ENCODE measurements at places on chromosomes 4 and X. TPM values are rescaled to one million over a fixed set of nuclear protein-coding genes. Genes with fewer than 3 reads are reported as not detected.

- H3K27me3 ChIP-seq: no peaks in the 10 kb centered on the region
- H3K4me3 ChIP-seq: no peak overlapping the region
- H3K36me3 ChIP-seq: peaks cover 5% of the 10 kb centered on the region
These were observed 5.9 kb downstream of the IRAK1 start for GRCh38 chrX:154013614-154014360.

DNA sequence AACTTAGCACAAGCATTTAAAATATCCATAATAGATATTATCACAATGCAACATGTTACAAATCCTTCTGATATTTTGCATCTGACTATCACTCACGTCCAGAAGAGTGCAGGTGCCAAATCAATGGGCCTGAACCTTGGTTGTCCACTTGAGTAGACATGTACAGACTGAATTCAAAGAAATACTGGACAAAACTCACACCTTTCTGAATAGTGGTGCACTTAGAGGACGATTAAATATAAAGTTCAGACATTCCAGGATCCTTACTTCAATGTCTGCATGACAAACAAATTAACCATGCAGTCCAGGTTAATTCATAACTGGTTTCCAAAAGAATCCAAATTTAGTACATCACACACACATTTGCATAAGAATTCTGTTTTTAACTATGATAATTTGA lies 406.0 kb upstream of the EDA2R start:
- H3K4me3 ChIP-seq: no peak overlapping the region
- H3K4me1 ChIP-seq: no peaks in the 10 kb centered on the region
- no peak for DNase-seq

GRCh38 chr4:83876047-83876446 lies 340.1 kb downstream of the GPAT3 start:
- H3K27ac ChIP-seq: no peak overlapping the region
- H3K4me3 ChIP-seq: no peak overlapping the region
- H3K4me1 ChIP-seq: no peaks in the 10 kb centered on the region
- no peak for DNase-seq
- H3K27me3 ChIP-seq: no peaks in the 10 kb centered on the region

The BMPR1B gene
- total RNA-seq: not detected

The GSX2 gene
- not detected for total RNA-seq

DNA sequence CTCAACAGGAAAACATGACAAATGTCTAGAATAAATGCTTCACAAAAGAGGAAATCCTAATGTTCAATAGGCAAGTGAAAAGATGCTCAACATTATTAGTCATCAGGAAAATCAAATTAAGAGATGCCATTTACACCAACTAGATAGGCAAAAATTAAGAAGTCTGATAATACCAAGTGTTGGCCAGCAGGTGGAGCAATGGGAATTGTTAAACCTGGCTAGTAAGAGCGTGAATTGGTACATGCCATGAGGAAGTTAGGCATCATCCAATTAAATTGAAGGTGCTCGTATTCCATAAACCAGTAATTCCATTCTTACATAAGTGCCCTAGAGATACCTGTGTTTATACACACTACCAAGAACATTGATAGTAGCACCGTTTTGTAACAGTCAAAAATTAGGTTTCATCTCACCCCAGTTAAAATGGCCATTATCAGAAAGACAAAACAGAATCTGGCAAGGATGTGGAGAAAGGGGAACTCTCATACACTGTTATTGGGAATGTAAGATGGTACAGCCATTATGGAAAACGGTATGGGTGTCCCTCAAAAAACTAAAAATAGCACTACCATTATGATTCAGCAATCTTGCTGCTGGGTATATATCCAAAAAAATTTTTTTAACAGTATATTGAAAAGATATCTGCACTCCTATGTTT lies 14.0 kb upstream of the ZCCHC18 start:
- no peak overlapping the region for H3K27ac ChIP-seq
- no peaks in the 10 kb centered on the region for H3K36me3 ChIP-seq
- no peaks in the 10 kb centered on the region for H3K27me3 ChIP-seq

The USP17L5 gene
- total RNA-seq: not detected

DNA sequence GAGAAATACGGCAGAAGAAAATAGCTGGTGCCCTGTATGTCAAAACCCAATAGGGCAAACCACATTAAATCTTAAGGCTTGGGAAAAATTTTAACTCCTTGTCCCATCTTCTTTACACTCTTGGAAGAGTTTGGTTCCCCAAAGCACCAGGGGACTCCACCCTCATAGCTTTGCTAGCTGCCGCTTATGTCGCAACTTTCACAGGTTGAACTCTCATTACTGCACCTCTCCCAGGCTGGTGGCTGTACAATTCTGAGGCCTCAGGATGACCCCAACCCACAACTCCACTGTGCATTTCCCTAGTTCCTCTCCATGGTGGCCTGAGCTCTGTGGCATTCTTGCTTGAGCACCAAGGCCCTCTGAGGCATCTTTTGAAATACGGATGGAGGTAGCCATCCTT lies 1478.8 kb downstream of the FAM133A start:
- no peaks in the 10 kb centered on the region for H3K27me3 ChIP-seq
- H3K27ac ChIP-seq: no peak overlapping the region
- H3K4me1 ChIP-seq: no peaks in the 10 kb centered on the region

The NOX1 gene
- total RNA-seq: not detected

DNA sequence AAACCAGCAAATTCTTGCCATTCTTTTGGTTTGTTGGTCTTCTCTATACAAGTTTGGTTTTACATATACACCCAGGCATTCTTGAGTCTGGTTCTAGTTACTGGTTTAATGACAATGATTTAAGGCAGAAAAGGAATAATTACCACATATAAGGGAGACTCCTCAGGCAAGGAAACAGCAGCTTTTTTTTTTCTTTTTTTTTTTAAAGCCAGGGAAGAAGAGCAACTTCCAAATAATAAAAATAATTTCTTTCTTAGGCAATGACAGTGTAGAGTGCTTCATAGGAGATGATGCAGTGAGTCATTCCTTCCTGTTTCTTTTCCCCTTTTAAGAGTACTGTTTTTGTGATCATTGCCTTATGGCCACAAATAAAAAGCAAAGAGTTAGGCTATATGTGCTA lies 289.7 kb downstream of the DKK2 start:
- H3K4me1 ChIP-seq: no peaks in the 10 kb centered on the region
- no peak overlapping the region for H3K27ac ChIP-seq
- no peak for DNase-seq
- no peaks in the 10 kb centered on the region for H3K36me3 ChIP-seq
- H3K27me3 ChIP-seq: no peaks in the 10 kb centered on the region

The VGLL1 gene
- total RNA-seq: not detected

DNA sequence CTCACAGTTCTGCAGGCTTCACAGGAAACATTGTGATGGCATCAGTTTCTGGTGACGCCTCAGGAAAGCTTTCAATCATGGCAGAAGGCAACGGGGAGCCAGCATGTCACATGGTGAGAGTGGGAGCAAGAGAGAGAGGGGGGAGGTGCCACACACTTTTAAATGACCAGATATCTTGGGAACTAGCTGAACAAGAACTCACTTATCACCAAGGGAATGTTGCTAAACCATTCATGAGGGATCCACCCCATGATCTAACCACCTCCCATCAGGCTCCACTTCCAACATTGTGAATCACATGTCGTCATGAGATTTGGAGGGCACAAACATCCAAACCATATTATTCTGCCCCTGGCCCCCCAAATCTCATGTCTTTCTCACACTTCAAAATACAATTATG lies 43.3 kb upstream of the GPR173 start:
- no peaks in the 10 kb centered on the region for H3K36me3 ChIP-seq
- no peaks in the 10 kb centered on the region for H3K27me3 ChIP-seq
- no peak overlapping the region for H3K27ac ChIP-seq
- H3K4me3 ChIP-seq: no peak overlapping the region

- no peaks in the 10 kb centered on the region for H3K4me1 ChIP-seq
- no peak overlapping the region for H3K4me3 ChIP-seq
- H3K27ac ChIP-seq: no peak overlapping the region
- H3K36me3 ChIP-seq: no peaks in the 10 kb centered on the region
These were observed 15.1 kb upstream of the FGFR3 start for GRCh38 chr4:1777822-1778641.

GRCh38 chr4:13523105-13523477 lies 21.2 kb downstream of the NKX3-2 start:
- no peaks in the 10 kb centered on the region for H3K36me3 ChIP-seq
- H3K27ac ChIP-seq: no peak overlapping the region
- H3K27me3 ChIP-seq: peaks cover 39% of the 10 kb centered on the region
- DNase-seq: no peak

GRCh38 chr4:24413311-24413784 lies 171.0 kb downstream of the DHX15 start:
- H3K4me1 ChIP-seq: no peaks in the 10 kb centered on the region
- H3K4me3 ChIP-seq: no peak overlapping the region
- H3K27me3 ChIP-seq: peaks cover 4% of the 10 kb centered on the region
- H3K27ac ChIP-seq: no peak overlapping the region

DNA sequence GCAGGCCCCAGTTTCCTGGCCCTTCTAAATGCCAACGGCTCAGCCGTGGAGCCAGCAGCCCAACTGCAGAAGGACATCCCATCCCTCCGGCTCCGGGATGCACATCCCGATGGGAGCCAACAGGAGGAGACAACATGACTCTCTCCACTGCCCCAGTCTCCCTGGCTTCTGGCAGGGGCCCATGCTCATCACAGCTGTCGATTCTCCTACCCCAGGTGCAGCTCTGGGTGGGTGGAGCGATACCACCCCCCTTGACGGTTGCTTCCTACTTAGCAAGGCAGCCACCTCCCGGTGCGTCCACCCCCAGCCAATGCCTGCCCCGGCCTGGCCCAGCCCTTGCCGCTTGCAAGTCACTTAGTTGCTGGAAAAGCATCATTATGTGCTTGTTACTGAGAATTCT lies 19.5 kb downstream of the ZNF275 start:
- no peaks in the 10 kb centered on the region for H3K27me3 ChIP-seq
- no peaks in the 10 kb centered on the region for H3K4me1 ChIP-seq
- H3K27ac ChIP-seq: no peak overlapping the region
- peaks cover 12% of the 10 kb centered on the region for H3K36me3 ChIP-seq

DNA sequence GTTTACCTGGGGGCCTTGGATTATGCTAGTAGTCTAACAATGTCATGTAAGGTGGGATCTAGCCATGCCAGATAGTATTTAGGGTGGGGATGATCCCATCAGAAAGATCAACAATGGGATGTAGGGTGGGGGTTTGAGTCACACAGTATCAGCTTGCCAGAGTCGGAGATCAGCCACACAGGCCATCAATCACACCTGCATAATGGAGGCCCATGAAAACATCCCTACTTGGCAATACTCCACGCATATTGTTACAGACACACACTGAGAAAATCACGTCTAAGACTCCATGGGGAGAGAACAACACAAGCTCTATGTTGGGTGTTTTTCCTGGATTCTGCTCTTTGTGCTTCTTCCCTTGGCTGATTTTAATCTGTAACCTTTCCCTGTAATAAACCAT lies 49.5 kb upstream of the SLC25A4 start:
- no peak for DNase-seq
- no peak overlapping the region for H3K4me3 ChIP-seq
- H3K27ac ChIP-seq: no peak overlapping the region
- H3K27me3 ChIP-seq: no peaks in the 10 kb centered on the region
- H3K4me1 ChIP-seq: no peaks in the 10 kb centered on the region

The VEGFC gene
- total RNA-seq: not detected

GRCh38 chr4:79049840-79050540 lies 110.8 kb upstream of the PAQR3 start:
- no peak overlapping the region for H3K27ac ChIP-seq
- no peak overlapping the region for H3K4me3 ChIP-seq
- no peaks in the 10 kb centered on the region for H3K36me3 ChIP-seq
- H3K4me1 ChIP-seq: no peaks in the 10 kb centered on the region

DNA sequence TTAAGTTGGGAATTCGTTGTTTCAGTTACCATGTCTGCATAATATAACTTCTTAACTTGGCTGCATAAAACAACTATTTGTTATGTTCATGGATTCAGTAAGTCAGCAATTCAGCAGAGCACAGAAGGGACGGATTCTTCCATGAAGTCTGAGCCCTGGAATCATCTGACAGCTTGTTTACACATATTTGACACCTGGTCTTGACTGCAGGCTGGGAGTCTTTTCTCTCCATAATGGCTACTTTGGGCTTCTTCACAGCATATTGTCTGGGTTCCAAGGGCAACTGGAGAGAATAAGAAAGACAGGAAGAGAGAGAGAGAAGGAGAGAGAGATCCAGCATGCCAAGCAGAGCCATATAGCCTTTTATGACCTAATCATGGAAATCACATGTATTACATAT lies 23.1 kb downstream of the CENPC start:
- peaks cover 15% of the 10 kb centered on the region for H3K36me3 ChIP-seq
- H3K4me1 ChIP-seq: peaks cover 41% of the 10 kb centered on the region
- H3K4me3 ChIP-seq: no peak overlapping the region
- no peak overlapping the region for H3K27ac ChIP-seq
- H3K27me3 ChIP-seq: no peaks in the 10 kb centered on the region
- no peak for DNase-seq

GRCh38 chr4:169267070-169267469 lies 3.7 kb downstream of the SH3RF1 start:
- peaks cover 23% of the 10 kb centered on the region for H3K27me3 ChIP-seq
- peaks cover 10% of the 10 kb centered on the region for H3K4me1 ChIP-seq
- no peak overlapping the region for H3K27ac ChIP-seq
- H3K36me3 ChIP-seq: no peaks in the 10 kb centered on the region
- no peak for DNase-seq
- H3K4me3 ChIP-seq: no peak overlapping the region

DNA sequence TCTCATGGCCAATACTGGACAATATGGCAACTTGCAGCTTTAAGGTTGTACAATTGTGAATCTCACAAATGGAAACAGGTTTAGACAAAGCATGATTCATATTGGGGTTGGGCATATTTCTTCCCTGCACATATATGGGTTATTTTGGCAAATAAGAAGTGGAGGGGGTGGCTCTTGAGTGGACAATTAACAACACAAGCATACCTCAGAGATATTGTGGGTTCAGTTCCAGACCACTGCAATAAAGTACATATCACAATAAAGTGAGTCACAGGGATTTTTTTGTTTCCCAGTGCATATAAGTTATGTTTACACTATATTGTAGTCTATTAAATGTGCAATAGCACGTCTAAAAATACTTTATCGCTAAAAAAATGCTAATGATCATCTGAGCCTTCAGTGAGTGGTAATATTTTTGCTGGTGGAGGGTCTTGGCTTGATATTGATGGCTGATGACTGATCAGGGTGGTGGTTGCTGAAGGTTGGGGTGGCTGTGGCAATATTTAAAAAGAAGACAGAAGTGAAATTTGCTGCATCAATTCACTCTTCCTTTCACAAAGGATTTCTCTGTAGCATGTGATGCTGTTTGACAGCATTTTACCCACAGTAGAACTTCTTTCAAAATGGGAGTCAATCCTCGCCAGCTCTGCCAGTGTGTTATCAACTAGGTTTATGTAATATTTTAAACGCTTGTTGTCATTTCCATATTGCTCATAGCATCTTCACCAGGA lies 50.5 kb upstream of the OGT start:
- no peak overlapping the region for H3K4me3 ChIP-seq
- H3K4me1 ChIP-seq: no peaks in the 10 kb centered on the region
- no peaks in the 10 kb centered on the region for H3K27me3 ChIP-seq
- no peak overlapping the region for H3K27ac ChIP-seq
